ENCODE measurements at places on chromosomes 3 and 15.

DNA sequence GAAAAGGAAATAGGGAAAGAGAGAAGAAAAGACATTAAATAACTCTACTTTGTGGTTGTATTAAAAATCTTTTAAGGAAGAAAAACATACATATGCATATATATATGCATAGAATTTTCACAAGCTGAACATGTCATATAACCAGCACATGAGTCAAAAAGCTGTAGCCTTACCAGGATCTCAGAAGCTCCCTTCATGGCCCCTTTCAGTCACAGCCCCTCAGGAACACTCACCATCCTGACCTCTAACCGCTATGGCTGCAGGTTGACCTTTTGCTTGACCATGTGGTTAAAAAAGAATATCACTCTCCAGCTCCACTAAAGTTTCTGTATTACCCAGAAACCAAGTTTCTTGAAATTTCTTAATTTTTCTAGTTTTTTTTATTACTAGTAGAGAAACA is 103.4 kb downstream of the CHST2 start:
- DNase-seq: no peak

DNA sequence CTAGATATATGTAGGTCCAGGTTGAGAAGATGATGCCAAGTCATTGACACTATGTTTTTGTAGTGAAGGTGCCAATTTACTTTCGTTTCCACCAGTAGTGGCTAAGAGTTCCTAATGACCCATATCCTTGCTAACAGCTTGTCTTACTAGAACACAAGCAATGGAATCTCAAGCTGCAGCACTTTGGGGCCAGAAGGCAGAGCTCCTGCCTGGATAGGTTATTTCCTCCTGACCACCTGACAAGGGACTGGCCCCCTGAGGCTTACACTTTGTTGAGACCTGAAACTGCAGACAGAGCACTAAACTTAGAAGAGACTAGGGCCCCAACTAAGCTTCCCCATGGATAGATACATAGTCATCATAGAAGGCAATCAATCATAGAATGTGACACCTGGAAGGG is 11.7 kb downstream of the ONECUT1 start:
- no peak for DNase-seq

DNA sequence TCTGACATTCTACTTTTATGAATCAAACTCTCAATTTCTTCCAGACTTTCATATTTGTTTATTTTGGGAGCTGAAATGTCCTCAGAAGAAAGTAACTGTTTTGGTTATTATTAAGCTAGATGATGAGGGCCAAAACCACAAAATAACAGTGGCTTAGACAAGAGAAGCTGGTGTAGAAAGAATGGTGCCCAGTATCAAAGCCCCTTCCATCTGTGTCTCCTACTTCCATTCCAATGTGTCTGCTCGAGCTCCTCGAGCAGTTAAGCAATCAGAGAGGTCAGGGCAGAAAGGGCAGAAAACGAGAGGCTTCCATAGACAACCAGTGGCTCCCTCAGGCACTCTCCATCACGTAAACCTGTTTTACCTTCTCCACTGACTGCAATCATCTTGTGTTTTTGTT is 59.7 kb upstream of the MAGI1 start:
- DNase-seq: no peak

- DNase-seq: no peak
These were observed 229.9 kb downstream of the CHST2 start for GRCh38 chr3:143349455-143349854.

DNA sequence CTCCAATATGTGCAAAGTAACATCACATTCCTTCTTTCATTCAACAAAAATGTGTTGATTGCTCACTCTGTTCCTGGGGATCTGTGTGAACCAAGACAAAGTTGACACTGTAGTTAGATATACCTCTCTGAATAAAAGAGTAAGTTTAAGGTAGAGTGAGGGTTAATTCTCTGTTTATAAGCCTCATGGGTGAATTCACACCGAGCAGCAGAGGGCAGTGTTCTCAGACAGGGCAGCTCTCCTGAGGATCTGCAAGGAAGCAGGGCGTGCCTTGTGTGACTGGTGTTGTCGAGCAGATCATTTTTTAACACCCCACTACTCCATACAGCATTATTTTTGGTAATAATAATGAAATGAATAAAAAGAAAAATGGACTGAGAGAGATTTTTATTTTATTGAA is 34.4 kb downstream of the PAQR9 start:
- no peak for DNase-seq

All from T1000 (cell line).